ENCODE measurements at places on chromosomes 16 and 17.

DNA sequence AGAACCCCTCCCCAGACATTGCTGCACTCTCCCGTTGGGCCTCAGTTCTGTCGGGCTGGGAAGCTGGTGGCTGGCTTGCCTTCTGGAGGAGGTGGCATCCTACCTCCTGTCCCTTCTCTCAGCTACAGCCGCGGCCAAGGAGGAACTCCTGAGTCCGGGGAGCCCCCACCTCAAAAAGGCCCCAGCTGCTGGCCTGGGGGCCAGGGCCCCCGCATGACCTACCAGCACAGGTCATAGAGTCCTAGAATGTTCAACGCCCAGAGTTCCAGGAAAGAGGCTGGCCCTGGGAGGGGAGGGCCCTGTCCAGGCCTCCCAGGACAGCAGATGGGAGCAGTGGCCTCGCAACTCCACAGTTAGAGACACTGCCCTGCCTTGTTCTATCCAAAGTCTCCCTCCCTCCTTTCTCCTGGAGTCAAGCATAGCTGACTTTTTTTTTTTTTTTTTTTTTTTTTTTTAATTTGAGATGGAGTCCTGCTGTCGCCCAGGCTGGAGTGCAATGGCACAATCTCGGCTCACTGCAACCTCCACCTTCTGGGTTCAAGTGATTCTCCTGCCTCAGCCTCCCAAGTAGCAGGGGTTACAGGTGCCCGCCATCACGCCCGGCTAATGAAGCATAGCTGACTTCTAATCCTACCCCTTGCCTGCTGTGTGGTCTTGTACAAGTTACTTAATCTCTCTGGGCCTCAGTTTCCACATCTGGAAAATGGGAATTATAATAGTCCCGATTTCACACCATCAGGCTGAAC lies 7.1 kb downstream of the CARHSP1 start:
- DNase-seq: no peak

GRCh38 chr16:81216706-81217105 lies 21.8 kb upstream of the BCO1 start:
- no peak for DNase-seq

DNA sequence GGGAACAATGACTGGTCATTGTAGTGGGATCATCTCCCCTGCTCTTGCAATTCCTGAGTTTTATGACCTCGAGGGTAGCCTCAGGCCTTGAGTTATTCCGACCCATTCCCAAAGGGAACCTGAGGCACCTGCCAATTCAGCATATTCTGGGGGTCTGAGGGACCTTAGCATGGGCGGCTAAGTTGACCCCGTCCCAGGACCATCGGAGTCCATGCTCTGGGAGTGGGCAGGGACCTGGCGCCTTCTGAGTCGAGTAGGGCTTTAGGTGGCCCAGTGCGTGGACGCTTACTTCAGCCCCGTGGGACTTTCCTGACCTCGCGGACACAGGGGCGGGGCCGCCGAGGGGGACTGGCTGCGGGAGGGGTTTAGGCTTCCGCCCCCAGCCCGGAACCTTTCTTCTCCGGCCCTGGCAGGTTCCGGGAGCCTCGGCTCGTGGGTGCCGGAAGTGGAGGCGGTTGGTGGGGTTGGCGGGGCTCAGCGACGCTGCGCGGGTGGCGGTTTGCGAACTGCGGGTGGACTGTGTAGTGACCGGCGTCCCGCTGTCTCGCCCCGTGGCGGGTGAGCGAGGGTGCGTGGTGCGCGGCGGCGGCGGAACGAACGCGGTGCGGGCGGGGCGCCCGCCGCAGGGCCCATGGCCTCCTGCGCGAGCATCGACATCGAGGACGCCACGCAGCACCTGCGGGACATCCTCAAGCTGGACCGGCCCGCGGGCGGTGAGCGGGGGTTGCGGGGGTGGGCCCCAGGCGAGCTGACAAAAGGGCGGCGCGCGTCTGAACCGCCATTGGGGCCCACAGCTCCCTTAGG lies at the start of gene EDC4:
Gene EDC4, plus strand, starts transcription at position 422 of the 804 bp plus-strand sequence. Its CDS starts 210 bp downstream, at position 632.
- DNase-seq: peak; percentile 93

DNA sequence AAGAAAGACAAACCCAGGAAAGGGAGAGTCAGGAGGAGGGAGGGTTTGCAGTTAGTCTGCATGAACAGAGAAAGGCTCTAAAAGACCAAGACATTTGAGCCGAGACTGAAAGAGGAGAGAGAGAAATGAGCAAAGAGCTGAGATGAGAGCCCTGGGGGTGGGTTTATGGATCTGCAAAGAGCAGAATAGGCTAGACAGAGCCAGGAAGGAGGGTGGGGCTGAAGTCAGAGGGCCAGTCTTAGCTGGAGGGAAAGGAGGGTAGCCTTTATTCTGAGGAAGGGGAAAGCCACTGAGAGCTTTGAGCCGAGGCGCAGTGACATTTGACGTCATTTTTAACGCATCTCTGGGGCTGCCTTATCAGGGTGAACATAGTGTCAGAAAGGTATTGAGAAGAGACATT lies 85.7 kb upstream of the CDH13 start:
- no peak for DNase-seq

DNA sequence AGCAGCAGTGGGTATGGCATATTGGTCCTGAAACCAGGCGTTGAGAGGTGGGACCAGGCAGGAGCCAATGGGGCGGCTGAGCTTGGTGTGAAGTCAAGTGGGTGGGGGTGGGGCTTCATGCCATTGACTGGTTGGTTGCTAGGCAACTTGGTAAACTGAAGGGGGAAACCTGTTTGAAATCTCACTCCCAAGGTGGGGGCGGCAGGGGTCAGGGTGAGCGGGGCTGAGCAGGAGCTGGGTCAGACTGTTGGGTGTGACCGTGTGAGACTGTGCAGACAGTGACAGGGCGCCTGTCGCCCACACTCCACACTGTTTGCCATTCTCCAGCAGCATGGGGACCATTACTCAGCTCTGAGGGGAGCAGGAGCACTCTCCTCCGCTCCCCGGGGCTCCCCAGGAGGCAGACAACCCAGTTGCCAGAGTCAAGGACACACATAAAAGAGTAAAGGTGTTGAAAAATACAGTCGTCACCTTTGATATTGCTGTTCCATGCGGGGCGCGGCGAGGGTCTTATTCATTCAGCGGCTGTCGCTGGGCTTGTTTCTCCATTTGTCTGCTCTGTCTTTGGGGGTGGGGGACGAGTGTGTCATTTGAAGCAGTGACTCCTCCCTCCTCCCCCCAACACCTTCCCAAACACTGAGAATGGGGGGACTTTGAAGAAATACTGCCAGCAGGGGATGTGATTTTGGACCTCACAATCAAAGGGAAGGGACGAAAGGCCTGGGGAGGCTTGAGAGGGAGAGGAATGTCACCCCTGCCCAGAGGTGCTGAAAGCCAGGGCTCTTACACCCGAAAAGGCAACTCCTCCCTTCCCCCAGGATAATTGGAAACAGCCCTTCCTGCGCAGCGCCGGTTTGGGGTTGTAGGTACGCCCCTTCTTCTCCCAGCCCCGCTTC lies 1.2 kb upstream of the EFNB3 start:
- no peak for DNase-seq

- DNase-seq: no peak
Measured at GRCh38 chr16:49439676-49440075, 66.1 kb downstream of the C16orf78 start.

Data from activated CD4-positive, CD25-positive, alpha-beta regulatory T cell treated with anti-CD3 and anti-CD28 coated beads, Interleukin-2, amount 50 U/mL, for 72 hours (primary cell).